Activated CD8-positive, alpha-beta memory T cell treated with anti-CD3 and anti-CD28 coated beads for 24 hours (primary cell): ENCODE measurements at places on chromosomes 12 and 14.

DNA sequence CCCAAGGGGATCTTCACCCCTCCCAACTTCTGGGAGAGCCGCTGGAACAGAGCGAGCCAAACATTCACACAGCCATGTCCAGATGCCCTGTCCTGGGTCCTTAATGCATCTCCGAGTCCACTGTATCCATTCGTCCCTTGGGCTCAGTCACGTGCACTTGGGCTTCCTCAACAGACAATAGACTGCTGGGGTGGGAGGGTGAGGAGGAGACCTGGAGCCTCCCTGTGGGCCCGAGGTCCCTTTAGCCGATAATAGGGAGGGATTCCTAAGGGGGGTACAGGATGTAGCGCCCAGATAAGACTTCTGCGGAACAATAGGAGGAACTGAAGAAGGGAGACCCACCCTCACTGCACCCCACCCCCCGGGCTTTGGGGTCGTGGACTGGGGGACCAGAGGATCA, 6.7 kb downstream of the ARHGEF25 start:
- no peak for DNase-seq

GRCh38 chr12:79558924-79559469, 131.8 kb downstream of the PAWR start:
- DNase-seq, result no peak

DNA sequence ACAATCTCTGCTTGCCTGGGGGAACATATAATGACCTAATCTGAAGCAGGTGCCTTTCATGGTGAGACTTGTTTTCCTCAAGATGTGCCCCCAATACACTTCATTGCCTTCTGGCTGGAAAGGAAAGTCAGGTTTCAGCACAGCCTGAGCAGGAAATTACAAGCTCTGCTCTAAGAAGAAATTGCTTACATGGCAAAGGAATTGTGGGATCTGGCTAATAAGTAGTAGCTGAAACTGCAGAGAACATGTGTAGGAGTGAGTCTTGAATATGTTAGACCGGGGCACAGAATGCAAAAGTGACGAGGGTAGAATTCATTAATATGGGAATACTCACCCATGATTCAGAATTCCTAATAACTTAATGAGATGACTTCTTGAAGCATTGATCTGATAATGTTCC, 6.3 kb upstream of the CFAP54 start:
- no peak for DNase-seq

DNA sequence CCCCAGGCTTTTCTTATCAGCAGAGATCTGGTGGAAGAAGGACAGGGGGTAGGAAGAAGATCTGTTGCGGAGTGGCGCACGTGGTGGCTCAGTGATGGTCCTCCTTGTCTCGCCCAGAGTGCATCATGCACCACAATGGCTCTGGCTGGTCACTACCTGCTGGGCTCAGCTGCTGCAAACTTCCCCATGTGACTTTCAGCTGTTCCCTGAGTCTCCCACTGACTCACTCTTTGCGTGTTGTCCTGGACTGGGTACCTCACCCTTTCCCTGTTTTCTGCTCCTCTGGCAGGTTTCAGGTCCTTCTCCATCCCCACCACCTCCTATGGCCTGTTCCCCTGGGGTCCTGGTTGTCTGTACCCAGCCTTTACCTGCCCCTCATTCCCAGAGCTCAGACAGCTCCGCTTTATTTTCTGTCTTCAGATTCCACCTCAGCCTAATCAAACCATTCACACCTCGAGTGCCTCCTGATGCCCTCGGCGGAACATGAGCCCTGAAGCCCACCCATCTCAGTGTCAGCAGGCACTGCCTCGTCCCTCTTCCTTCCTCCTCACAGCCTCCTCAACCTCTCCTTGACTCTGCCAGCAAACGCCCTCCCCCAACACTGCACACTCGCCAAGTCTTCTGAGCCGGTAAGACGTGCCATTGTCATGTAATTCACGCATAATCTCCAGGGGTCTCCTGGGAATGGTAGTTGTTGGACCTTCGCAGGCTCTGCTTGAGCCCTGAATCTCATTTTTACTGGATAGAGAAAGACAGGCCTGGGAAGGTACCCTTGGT, 1.8 kb downstream of the C1R start:
- DNase-seq, result no peak

GRCh38 chr12:75978677-75979076, 52.9 kb downstream of the PHLDA1 start:
- DNase-seq, result no peak

DNA sequence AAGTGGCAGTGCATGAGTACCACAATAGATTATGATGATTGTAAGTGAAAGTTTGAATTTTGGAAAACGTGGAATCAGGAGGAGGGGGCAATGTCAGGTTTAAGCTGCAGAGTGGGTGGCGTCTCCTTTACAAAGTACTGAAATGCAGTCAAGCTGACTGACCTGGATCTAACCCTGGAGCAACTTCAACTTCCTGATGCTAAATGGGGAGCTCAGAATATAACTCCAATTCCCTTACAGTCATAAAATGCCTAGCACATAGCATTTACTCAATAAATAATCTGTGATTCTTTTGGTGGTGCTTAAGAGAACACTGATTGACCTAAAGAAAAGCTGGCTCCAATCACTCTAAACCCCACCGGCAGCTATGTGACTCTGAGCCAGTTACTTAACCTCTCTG, 38.5 kb downstream of the CCDC60 start:
- DNase-seq, result no peak

DNA sequence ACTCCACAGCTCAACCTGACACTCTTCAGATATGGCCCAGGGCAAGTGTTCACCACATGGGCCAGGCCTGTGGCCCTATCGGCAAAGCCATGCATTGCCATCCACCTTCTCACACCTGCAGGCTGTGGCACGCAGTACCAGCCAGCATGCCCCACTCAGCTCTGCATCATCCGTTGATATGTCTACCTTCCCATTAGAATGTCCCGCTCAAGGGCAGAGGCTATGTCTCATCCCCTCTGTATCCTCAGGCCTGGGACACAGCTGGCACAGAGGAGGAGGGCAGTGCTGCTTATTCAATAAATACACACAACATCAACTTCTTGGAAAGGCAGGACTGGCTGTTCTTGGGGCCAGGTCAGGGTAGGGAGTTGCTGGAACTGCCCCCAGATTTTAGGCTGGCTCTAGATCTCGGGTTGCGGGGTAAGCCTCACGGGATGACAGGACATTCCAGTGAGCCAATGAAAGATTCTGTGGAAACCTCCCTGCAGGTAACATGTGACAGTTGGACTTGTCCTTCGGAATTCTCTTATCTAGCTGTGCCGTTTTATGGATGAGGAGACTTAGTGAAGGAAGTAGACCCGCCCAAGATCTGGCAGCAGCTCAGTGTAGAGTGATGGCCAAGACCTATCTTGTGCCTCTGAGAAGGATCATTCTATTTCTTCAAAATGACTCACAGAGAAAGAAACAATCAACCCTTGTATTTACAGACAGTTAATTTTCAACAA, 25.6 kb downstream of the SYNE3 start:
- no peak for DNase-seq

- DNase-seq, result no peak
Measured at GRCh38 chr14:57413849-57414248, 23.5 kb downstream of the NAA30 start.

- no peak for DNase-seq
Measured at GRCh38 chr12:64895526-64895925, 71.1 kb downstream of the TBC1D30 start.

DNA sequence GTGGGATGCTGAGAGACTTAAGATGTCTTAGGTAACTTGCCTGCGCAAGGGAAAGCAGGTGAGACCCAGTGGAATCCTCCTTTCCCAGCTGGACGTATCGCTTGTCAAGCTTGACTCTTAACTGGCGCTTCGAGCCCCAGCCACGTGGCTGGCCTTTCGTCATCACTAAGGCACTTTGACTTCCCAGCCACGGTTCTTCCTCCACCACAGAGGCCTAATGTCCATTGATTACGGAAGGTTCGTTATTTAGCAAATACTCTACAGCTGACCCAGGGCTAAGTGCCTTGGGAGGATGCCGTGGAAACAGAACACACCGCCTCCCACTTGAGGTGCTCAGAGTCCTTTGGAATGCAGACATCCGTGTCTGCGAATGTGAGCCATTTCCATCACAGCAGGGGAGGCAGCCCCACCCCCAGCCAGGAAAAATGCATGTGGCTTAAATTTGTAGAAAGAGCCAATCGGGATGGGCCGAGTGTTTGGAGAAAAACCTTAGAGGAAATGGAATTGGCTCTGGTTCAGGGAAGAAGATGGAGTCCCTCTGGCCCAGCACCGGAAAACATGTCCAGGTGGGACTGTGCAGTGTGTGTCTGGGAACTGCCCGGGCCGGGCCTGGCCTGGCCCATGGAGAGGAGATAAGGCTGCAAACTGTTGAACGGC, 115.7 kb downstream of the PLXNC1 start:
- no peak for DNase-seq

GRCh38 chr12:43004908-43005307, 415.4 kb upstream of the PRICKLE1 start:
- DNase-seq, result no peak

DNA sequence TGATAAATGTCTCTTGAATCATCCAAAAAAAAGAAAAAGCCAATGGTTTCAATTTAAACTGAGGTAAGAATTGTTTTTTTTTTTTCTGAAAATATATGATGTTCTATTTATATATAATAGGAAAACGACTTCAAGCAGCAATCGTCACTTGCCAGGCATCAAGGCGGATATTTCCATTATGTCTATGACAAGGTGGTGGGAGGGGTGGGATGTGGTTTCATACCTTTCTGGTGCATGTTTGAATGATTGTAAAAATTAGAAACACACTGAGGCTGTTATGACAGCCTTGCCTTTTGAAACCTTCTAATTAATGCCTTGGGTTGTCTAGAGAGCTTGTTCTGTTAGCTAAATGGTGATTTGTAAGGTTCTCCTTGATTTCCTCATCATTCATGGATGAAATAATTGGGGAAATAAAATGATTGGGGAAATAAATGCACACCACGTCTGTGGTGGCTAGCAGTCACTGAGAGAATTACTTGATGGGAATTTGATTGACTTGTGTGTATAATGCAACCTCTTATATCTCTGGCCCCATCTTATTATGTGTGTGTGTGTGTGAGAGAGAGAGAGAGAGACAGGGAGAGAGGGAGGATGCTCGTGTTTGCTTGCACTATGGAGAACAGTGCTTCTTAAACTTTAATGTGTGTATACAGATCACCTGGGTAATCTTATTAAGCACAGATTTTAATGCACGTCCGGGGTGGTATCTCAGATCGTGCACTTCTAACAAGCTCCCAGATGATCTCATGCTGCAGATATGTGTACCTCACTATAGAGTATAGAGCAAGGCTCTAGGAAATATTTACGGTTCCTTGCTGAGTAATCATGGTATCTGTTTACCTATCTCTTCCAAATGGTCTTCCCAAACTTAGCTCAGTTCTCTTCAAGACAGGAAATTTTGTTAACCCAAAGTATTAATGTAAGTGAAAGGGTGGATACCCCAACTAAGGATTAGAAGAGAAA, 502.6 kb downstream of the DIO2 start:
- no peak for DNase-seq

- DNase-seq, result no peak
Measured at GRCh38 chr12:19945559-19946435, 422.5 kb upstream of the PDE3A start.

- no peak for DNase-seq
Measured at GRCh38 chr12:119710374-119710964, 42.5 kb downstream of the PRKAB1 start.
